NCI-H446 treated with DMSO at 0.1 percent for 48 hours (cell line): ENCODE measurements at places on chromosomes 2 and 18.

GRCh38 chr2:231985823-231986261 lies 24.3 kb downstream of the DIS3L2 start:
- DNase-seq = no peak

DNA sequence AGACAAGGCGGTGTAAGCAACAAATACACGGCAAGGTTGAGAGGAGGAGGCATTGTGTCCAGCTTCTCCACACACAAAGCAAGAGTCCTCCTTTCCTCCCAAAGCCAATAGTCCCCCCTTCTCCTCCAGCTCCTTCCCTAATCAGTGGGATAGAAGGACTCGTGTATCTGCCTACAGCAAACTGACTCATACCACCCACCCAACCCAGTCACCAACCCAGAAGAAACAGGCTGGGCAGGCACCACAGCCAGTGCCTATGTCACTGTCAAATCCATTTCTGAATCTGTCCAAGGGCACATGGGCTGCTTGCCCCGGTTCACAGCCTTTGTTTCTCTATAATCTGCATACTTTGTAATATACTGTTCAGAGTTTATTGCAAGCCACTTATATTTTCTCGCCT lies 19.2 kb upstream of the NMS start:
- DNase-seq = no peak

DNA sequence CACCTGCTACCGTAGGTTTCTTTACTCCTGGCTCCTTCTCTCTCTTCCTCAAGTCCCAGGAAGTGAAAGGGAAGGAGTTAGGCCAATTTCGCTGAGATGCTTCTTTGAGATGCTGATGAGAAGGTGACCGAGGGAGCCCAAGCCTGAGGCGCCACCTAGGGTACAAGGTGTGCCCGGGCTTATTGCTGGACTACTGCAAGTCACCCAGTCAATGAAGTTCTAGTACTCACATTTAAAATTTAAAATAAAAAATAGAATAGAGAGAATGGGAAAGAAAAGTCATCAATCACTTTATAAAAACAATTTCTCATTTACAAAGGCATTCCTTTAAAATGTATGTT lies 45.3 kb downstream of the ACAA2 start:
- DNase-seq = no peak

DNA sequence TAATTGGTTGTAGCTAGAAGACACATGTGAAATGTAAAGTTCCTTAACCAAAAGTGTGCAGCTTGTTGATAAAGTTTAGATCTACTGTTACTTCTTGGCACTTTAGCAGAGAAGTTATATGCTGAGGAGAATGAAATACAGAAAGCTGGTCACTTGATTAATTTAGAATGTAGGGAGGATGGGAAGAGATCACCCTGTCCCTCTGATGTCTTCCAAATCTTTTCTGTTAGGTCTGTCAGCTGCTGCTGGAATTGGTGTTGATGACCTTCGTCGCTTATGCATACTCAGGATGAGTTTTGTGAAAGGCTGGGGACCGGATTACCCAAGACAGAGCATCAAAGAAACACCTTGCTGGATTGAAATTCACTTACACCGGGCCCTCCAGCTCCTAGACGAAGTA lies 48.0 kb downstream of the SMAD4 start:
- no peak for DNase-seq

DNA sequence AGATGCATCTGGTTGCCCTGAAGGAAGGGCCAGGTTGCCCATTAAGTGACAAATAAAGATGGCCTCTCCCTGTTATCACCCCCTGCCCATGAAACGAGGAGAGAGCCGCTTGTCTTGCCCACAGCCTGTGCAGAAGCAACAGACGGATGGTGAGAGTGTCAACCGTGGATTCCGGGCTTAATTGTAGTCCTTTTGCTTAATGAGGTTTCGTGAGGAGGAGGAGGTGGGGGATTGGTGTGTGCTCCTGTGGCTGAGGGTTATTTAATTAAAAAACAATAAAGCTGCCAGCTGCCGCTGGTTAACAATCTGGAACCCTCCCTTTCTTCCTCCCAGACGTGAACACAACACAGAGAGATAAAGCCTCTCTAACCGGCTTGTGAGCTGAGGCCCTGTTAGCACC lies 188.0 kb upstream of the PARD3B start:
- DNase-seq = no peak

- no peak for DNase-seq
These were observed 260.4 kb upstream of the DSEL start for GRCh38 chr18:67776929-67777328.

DNA sequence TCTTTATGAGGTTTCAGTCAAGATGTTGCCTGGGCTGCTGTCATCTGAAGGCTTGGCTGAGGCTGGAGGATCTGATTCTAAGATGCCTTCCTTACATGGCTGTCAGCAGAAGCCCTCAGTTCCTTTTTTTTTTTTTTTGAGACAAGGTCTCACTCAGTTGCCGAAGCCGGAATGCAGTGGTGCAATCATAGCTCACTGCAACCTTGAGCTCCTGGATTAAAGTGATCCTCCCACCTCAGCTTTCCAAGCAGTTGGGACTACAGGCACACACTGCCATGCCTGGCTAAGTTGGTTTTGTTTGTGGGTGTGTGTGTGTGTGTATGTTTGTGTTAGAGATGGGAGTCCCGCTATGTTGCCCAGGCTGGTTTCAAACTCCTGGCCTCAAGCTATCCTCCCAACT lies 13.1 kb upstream of the SLC35F5 start:
- DNase-seq = no peak

DNA sequence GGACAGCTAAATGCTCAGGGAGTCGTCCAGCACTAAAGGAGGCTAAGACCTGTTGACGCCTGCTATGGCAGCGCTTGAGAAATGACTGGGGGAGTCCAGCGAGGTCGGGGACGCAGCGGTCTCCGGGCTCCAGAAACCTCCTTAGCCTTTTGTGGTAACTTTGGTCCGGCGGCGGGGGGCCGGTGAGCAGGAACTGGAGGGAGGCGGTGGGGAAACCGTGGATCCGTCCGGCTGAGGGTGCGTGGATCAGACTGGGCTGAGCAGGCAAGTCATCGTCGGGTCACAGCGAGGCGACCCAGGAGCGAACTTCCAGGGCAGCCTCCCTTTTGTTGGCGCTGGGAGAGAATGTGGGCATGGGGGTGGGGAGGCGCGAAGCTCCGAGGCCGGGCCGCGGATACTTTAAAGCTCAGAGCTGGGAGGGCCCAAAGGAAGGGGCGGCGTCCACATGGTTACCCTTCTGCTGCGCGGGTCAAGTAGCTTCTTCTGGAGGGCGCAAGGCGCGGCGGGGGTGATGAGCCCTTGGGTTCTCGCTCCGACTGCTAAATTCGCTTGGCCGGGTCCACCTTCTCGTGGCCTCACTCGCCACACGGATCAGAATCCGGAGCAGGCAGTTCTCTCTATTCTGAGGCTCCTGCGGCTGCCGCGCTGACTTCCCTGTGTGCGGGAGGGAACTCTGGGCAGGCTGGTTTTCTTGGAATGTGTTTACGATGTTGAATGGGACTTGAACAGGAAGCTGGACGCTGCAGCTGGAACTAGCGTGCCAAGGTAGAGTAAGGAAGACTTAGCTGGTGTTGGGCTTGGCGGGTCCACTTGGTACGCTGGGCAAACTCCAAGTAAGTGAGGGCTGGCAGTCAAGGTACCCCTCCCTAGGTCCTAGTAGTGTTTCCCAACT lies 920 bp downstream of the GULP1 start:
- DNase-seq = peak; percentile 54

DNA sequence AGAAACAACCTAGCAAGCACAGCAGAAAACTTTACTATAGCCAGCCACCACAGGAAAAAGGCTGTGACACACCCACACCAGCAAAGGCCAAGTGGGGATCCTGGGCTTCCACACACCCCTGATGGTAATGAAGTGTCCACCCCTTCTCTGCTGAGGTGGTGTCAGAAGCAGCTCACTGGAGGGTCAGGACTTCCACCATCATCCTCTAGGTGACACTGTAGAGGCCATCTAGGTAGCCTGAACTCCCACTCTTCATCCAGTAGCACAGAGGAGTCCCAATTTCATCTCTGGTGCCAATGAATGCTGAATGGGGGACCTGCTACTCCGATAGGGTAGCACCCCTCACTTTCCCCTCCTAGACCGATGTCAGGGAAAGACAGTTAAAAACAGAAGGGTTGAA lies 1544.4 kb downstream of the LRP1B start:
- DNase-seq = no peak

- DNase-seq = no peak
These were observed 1.6 kb downstream of the KLHL30 start for GRCh38 chr2:238140040-238140439.

- DNase-seq = peak; percentile 11
These were observed 54.3 kb upstream of the RMDN2 start for GRCh38 chr2:37870829-37871228.

DNA sequence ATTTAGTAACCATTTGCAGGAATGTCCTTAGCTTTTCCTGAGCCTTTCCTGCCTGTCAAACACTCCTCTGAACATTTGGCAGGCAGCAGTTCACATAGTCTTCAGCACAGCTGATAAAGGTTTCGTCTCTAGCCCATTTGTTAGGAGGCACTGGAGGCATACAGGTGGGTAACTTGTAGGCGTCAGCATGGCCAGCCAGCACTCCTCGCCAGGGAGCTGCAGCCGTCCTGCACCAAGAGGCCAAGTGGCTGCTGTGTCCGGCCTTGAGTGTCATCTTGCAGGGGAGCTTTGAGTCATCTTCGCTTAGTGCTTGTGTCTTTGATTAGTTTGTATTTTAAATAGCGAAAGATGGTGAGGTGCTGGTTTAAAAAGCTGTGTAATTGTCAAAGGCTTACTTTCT lies 120.3 kb upstream of the NFATC1 start:
- DNase-seq = no peak

GRCh38 chr2:182593394-182593975 lies 122.6 kb upstream of the DNAJC10 start:
- DNase-seq = peak; percentile 74

- DNase-seq = no peak
These were observed 33.7 kb downstream of the RFTN2 start for GRCh38 chr2:197641666-197642065.

DNA sequence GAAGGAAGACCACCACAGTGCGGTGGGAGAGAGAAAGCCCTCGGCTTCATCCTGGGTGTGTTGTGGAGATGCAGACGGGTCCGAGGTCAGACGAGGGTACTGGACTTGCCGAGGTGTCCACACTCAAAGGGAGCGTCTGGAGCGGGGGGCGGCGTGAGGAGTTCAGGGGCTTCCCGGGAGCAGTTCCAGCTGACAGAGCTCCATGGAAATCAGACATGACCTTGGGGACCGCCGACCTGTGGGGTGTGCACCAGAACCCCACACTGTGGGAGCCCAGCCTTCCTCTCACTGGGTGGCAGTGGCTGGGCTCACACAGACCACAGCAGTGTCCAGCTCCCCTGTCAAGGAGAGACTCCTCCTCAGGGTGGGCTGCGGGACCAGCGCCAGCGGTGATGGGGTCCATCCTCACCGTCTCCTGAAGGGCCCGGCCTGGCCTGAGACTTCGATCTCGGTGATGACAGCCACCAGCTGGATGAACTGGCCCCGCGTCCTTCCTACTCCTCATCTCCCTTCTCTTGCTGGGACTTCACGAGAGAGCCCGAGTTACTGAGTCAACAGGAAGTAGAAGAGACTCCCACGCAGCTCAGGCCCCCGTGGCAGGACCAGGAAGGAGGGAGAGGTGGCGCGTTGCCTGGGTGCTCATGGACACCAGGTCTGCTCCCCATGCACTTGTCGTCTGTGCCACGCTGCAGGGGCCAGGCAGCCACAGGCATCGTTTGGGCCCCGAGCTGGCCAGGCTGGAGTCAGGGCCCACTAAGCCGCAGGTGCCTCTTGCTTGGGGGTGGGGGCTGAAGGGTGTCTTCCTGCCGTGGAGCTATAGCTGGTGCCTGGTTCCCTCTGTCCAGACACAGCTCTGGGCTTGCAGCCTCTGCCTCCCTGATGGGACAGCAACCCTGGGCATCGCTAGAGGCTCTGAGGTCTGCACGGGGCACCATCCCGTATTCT lies 101.9 kb upstream of the CTDP1 start:
- no peak for DNase-seq
